ENCODE measurements at places on chromosomes 2 and 18.

DNA sequence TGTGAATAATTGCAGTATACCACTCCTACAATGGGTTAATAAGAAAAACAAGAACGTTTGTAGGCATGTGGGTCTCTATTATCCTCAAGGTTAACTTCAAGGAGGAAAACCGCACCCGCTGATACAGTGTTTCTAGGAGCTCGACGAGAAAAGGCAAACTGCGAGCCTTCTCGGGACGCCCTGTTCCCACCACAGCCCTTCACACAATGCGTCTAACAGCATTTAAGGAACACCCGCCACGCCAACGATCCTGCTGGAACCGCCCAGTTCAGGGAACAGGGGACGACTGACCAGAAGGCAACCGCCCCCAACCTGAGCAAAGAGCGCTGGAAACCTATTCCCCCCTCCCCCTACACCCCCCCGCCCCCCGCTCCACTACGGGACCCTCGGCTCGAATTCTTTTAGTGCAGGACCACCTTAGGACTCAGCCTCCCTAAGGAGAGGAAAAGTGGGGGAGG lies 710 bp upstream of the TMSB10 start:
- peak; percentile 29 for DNase-seq

GRCh38 chr2:223909001-223909741 lies 36.0 kb downstream of the WDFY1 start:
- DNase-seq = no peak

GRCh38 chr2:233468047-233468740 lies 98.4 kb downstream of the USP40 start:
- DNase-seq = no peak

DNA sequence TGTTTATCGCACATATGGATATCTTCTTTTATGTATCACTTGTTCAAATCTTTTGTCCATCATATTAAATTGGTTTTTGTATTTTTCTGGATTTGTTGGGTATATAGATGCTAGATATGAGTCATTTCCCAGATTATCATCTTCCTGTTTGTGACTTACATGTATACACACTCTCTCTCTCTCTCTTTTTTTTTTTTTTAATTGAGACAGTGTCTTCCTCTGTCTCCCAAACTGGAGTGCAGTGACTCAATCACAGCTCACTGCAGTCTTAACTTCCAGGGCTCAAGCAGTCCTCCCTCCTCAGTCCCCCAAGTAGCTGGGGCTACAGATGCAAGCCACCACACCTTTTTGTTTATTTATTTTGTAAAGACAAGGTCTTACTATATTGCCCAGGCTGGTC lies 43.8 kb downstream of the XIRP2 start:
- DNase-seq = no peak

DNA sequence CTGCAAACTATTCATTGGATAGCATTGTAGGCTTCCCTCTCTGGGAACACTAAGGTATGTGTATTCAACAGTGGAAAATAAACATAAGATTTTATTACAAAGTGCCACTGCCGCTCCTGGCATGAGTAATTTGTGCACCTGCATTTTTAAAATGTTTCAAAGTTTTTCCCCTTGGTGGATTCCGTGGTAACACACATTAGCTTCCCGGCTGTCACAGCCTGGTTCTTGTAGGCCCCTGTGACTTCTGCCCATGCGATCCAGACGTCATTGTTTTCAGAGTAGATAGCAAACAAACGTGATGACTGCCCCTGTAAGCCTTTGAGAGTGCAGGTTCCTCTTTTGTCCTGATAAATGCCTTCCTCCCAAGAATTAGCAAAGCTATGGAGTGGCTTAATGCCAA lies 421.0 kb downstream of the ZNF521 start:
- no peak for DNase-seq

DNA sequence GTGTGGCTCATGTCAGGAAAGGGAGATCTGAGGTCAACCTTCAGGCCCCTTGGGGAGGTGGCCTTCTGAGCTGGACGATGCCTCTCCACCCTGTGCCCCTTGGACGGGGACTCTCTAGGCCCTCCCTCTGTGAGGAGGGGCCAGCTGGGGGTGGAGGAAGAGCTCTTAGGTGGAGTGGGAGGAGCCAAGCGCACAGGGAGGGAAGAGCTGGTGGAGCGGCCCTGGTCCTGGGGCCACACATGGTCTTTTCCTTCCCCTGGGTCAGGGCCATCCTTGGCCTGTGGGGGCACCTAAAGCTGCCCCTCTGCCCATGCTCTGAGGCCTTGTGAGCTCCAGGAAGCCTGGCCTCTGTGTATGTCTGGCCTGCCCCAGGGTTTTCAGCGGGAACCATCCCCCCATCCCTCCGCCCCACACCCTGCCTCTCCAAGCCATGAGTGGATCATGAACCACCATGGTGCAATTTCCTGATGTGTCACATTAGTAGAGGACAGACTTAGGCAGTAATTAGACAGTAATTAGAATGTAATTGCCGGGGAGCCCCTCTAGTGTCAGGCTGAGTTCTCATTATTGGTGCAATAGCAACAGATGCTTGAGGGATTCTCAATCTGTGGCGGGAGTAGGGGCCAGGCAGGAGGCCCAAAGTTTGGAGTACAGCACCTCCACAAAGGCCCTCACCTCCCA lies 63.0 kb downstream of the GLI2 start:
- no peak for DNase-seq

- DNase-seq = no peak
Observed at GRCh38 chr18:63259567-63260379, 59.8 kb downstream of the BCL2 start.

DNA sequence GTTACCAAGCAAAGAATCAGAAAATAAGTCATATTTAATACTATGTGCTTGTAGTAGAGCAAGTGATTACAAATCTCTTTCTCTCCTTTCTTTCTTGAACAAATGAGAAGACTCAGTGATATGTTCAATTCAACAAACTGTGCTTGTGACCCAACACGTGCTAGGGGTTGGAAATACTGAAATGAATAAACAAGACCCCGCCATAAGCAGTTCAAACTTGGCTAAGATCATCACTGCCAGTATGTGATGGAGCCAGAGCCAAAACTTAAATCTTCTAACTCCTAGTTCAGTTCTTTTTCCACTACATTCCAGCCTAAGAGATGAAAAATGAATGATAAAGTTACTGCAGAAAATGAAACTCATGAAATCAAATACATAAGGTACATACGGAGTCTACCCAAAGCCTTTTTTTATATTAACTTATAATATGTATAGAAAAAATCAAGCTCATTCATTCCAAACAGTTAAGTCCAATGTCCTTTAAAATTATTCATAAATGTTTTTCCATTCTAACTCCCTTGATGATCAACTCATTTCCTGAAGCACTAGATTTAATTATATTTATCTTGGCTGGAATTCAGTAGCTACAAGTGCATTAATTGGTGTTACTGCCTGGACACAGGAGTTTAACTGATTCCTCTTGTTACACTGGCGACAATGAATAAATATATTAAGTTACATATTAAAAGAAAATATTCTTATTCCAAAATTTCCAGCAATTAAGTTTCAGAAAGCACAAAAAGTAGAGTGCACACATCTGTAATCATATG lies 36.0 kb downstream of the GALNT3 start:
- DNase-seq = no peak

- DNase-seq = no peak
Observed at GRCh38 chr2:33145459-33145858, 198.7 kb downstream of the LTBP1 start.

DNA sequence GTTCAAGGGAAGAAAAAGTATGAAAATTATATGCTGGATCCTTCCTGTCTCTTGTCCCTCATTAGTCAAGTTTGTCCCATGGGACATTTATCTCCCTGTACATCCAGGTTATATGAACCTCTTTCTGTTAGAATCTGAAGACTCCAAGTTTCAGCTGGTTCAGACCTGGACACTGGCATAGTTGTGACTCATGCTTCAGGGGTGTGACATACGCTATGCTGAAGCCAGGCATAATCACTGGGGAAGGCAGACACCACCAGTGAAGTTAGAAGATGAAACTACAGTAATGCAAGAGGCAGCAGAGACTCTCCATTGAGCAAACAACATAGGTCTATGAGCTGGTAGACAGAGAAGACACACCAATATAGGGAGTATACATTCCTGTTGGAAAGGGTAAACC lies 269.7 kb upstream of the SLC8A1 start:
- DNase-seq = no peak

GRCh38 chr2:11123001-11123809 lies 32.1 kb upstream of the SLC66A3 start:
- DNase-seq = no peak

GRCh38 chr18:75064513-75064905 lies 144.4 kb downstream of the PTGR3 start:
- DNase-seq = no peak
